Urinary bladder (tissue), 4 donors: ENCODE measurements at places on chromosomes 1 and 21. TPM values are rescaled to one million over a fixed set of nuclear protein-coding genes. Genes with fewer than 3 reads are reported as not detected.

- DNase-seq = no peak
Observed at GRCh38 chr1:22332424-22332717, 119.3 kb upstream of the ZBTB40 start.

- DNase-seq = no peak
Observed at GRCh38 chr1:46081206-46081605, 51.2 kb downstream of the PIK3R3 start.

GRCh38 chr1:201376464-201377374 is 761 bp downstream of the TNNT2 start:
- DNase-seq = no peak

VTCN1 gene
- 6.2 TPM for total RNA-seq
